HCT116 (cell line): ENCODE measurements at places on chromosomes 5 and 9. TPM values are rescaled to one million over a fixed set of nuclear protein-coding genes. Genes with fewer than 3 reads are reported as not detected.

- no peaks in the 10 kb centered on the region for H3K4me1 ChIP-seq
- H3K27ac ChIP-seq: no peak overlapping the region
- H3K27me3 ChIP-seq: no peaks in the 10 kb centered on the region
- no peak for DNase-seq
- no peaks in the 10 kb centered on the region for H3K36me3 ChIP-seq
Observed at GRCh38 chr9:8845808-8846207, 1046.2 kb upstream of the DMAC1 start.

- H3K4me3 ChIP-seq: no peak overlapping the region
- no peaks in the 10 kb centered on the region for H3K4me1 ChIP-seq
- no peak for DNase-seq
- H3K36me3 ChIP-seq: no peaks in the 10 kb centered on the region
- H3K27me3 ChIP-seq: no peaks in the 10 kb centered on the region
Observed at GRCh38 chr5:122586351-122586750, 188.5 kb upstream of the SNX2 start.

DNA sequence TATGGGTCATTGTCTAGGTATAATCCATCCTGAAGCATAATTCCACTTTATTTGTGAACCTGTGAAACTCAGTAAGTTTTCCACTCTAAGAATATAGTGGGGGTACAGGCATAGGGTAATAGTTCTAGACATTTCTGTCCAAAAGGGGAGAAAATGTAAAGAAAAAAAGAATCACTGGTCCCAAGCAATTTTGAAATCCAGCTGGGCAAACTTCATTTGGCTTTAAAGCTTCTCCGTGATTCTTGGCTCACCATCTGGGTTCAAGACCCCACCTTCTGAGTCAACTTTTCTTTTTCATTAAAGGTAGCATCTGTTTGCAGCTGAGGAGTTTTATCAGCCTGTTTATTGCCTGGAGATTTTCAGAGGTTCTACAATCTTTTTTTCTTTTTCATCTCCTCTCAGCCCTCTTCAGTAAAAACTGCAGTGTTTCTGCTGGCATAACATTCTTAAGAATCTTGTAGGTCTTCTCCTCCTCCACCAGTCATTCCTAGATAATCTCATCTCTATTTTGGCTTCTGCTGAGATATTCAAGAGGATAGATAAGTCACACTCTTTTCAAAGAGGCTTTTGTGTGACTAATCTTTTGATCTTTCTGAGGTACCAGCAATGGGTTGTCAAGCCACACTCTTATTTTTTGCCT, 126.1 kb upstream of the PITX1 start:
- no peak overlapping the region for H3K27ac ChIP-seq
- H3K27me3 ChIP-seq: no peaks in the 10 kb centered on the region
- no peaks in the 10 kb centered on the region for H3K36me3 ChIP-seq
- H3K4me3 ChIP-seq: no peak overlapping the region
- DNase-seq: no peak

- H3K27ac ChIP-seq: no peak overlapping the region
- H3K27me3 ChIP-seq: no peaks in the 10 kb centered on the region
- no peak for DNase-seq
- no peaks in the 10 kb centered on the region for H3K4me1 ChIP-seq
Observed at GRCh38 chr5:140509898-140510297, 37.6 kb upstream of the EIF4EBP3 start.

The CYLC2 gene
- not detected for total RNA-seq

DNA sequence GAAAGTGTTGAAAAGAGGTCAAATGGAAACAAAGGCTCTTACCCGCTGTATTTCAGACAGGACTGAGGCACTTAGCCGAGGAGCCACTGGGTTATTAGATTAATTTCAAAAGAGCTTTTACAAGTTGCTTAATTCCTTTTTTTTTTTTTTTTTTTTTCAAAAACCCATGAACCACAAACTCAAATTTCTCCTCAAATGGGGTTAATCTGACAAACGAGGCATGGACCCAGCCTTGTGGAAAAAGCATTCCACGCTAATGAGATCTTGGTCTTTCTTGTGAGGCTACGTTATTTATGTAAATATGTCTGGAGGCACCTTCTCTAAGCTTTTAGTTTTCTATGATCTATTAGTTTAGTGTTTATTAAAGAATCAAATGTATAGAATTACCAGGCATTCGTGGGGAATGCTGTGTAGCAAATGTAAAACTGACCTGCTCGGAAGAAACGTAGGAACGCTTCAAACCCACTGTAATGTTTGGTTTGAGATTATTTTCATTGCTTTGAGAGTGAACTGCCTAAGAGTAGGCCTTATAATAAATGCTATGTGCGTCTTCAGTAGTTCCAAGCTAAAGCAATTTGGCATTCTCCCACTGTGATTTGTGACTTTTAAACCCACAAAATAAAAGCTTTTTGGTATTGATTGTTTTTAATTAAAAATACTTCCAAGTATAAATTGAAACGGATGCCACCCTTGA, 134.7 kb downstream of the CDH6 start:
- H3K36me3 ChIP-seq: no peaks in the 10 kb centered on the region
- no peak overlapping the region for H3K27ac ChIP-seq

- no peaks in the 10 kb centered on the region for H3K27me3 ChIP-seq
- H3K4me1 ChIP-seq: no peaks in the 10 kb centered on the region
- DNase-seq: no peak
- no peaks in the 10 kb centered on the region for H3K36me3 ChIP-seq
- no peak overlapping the region for H3K4me3 ChIP-seq
Observed at GRCh38 chr9:105391288-105391687, 56.5 kb upstream of the FSD1L start.

The MUSK gene
- total RNA-seq: not detected

The SPTLC1 gene
- total RNA-seq: 81.7 TPM

The ADAMTS19 gene
- total RNA-seq: not detected

- no peaks in the 10 kb centered on the region for H3K27me3 ChIP-seq
- H3K36me3 ChIP-seq: peaks cover 18% of the 10 kb centered on the region
- H3K4me1 ChIP-seq: peaks cover 71% of the 10 kb centered on the region
- H3K27ac ChIP-seq: peak overlapping the region; percentile 86
- H3K4me3 ChIP-seq: no peak overlapping the region
Observed at GRCh38 chr5:74630453-74631066, 10.0 kb downstream of the ENC1 start.

DNA sequence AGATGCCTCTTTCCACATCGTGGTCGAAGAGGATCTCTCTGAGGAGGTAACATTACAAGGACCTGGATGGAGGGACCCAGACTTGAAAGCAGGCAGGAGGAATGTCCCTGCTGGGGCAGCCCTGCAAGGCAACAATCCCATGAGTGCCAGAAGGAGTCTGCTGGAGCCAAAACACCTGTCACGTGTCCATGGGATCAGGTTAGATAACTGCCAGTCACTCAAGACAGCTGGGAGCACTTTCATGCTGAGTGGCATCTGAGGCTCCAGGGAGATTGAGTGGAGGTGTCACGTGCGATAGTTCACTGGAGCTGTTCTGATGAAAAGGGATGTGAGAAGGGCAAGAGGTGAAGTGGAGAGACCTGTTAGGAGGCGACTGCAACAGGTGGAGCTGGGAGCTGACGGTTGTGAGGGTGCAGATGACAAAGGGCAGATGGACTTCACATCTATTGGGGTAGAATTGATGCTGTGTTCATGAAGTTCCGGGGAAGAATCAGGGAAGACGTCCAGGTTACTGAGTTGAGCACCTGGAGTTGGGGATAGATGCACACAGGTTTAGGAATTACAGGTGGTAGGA, 68.4 kb downstream of the ICE1 start:
- peaks cover 7% of the 10 kb centered on the region for H3K4me1 ChIP-seq
- no peak for DNase-seq
- no peak overlapping the region for H3K4me3 ChIP-seq

- H3K27me3 ChIP-seq: no peaks in the 10 kb centered on the region
- H3K27ac ChIP-seq: no peak overlapping the region
- H3K4me1 ChIP-seq: no peaks in the 10 kb centered on the region
Observed at GRCh38 chr5:173729079-173729765, 112.8 kb upstream of the BOD1 start.

GRCh38 chr9:14006386-14007187, 307.4 kb downstream of the NFIB start:
- H3K27ac ChIP-seq: no peak overlapping the region
- DNase-seq: no peak
- no peaks in the 10 kb centered on the region for H3K4me1 ChIP-seq
- H3K4me3 ChIP-seq: no peak overlapping the region

DNA sequence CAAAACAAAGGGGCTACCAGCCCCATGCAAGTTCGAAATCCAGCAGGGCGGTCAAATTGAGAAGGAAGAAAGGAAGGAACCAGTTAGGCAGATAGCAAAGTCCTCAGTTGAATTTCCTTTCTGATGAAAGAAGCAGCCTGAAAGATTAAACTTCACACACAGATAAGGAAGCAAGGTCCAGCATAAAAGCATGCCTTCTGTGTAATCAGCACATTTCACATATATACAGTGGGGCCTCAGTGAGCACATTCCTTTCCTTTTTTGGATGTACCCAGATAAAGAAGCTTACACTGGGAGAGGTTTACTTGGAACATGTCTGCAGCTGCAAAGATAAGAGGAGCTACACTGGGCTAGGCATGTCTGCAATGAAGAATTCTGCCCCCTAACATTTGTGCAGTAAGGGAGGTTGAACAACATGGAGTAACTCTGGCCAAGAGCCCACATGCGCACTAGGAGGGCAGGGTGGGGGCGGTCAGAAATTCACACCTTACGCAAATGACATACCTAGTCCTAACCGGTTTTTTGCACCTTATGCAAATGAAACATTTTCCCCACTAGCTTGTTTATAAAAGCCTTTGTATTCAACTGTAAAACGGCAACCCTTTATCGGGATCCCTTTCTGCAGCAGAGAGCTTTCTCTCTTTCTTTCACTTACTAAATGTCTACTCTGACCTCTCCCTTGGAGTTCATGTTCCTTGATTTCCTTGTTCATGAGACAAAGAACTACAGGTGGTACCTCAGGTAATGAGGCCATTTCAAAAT, 149.7 kb upstream of the FBXL17 start:
- H3K36me3 ChIP-seq: no peaks in the 10 kb centered on the region
- no peak overlapping the region for H3K4me3 ChIP-seq
- no peaks in the 10 kb centered on the region for H3K4me1 ChIP-seq
- H3K27ac ChIP-seq: no peak overlapping the region

DNA sequence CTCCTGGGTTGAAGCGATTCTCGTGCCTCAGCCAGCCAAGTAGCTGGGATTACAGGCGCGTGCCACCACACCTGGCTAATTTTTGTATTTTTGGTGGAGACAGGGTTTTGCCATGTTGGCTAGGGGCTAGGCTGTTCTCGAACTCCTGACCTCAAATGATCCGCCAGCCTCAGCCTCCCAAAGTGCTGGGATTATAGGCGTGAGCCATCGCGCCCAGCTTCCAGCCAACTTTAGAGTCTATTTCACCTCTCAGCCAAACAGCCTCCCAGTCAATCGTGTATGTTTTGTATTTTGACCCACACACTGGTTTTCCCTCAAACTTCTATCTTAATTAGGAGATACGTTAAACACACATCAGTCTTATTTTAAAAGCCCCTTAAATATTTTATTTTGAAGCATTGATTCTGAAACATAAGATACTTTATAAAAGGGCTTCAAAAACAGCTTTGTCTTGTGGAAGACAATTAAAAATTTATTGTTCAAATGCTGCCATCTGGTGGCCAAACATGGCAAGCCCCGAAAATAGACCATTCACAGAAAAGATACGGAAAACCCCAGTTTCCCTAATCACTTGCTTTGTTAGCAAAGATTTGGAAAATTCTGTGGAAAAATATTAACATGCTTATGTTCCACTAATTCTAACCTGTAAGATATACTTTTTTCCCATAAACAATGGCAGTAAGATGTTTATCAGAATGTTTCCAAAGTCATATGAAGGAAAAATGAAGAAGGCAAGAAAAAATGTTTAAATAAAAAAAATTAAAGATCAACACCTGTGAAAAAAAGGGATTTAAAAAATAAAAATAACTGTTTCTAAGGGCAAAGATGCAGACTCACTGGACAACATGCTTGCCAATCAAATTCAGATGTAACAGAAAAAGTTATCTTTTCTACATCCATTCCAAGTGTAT, 33.1 kb downstream of the APTX start:
- H3K36me3 ChIP-seq: peaks cover 5% of the 10 kb centered on the region; the same call in 1 of the 2 replicates
- no peaks in the 10 kb centered on the region for H3K4me1 ChIP-seq
- no peak overlapping the region for H3K4me3 ChIP-seq
- DNase-seq: peak; percentile 6

GRCh38 chr5:123398058-123398733, 25.0 kb downstream of the CEP120 start:
- H3K27ac ChIP-seq: no peak overlapping the region
- H3K36me3 ChIP-seq: no peaks in the 10 kb centered on the region; the same call in 1 of the 2 replicates
- H3K4me1 ChIP-seq: no peaks in the 10 kb centered on the region
- no peaks in the 10 kb centered on the region for H3K27me3 ChIP-seq
- no peak for DNase-seq

DNA sequence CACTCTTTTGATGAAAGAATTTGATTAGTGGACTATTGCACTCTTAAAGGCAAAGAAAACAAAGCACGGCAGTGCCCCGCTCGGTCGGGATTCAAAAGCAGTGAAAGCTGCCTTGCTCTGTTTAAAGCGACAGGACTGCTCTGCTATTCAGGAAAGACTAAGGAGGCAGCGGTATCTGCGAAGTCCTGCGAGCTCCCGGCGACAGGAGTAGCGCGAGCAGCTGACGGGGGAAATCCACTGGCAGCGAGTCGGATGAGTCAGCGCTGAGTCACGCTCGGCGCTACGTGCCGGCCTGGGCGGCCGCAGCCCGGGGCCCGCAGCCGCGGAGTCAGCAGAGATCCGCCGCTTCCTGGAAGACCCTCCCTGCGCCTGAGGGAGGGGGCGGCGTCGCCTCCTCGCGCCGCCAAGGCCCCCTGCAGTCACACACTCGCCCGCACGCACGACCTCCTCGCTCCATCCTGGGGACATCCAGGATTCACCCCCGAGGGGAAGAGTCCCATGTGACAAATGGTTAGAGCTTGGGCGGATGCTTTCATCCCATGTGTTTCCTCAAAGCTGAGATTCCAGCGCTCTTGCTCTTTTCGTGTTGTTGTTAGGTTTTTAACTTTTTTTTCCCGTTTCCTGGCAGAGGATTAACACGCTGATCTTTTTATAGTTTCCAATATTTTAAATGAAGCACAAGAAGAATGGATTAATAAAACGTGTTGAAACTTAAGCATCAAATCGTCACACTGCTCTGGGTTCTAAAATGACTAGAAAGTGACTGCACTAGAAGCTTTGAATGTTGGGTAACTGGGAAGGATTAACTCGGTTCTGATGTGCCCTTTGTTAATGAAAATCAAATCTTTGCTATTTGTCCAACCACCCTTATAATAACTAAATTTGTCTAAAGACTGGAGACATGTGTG, 102.5 kb downstream of the ARRDC3 start:
- no peaks in the 10 kb centered on the region for H3K36me3 ChIP-seq
- H3K27ac ChIP-seq: peak overlapping the region; percentile 84
- H3K27me3 ChIP-seq: no peaks in the 10 kb centered on the region
- H3K4me1 ChIP-seq: peaks cover 28% of the 10 kb centered on the region
- DNase-seq: peak; percentile 92

The NR2F1-AS1 gene
- total RNA-seq: 20.1 TPM

GRCh38 chr5:104538734-104539133, 976.1 kb upstream of the NUDT12 start:
- H3K27ac ChIP-seq: no peak overlapping the region
- no peak for DNase-seq
- no peaks in the 10 kb centered on the region for H3K27me3 ChIP-seq
- H3K36me3 ChIP-seq: no peaks in the 10 kb centered on the region

GRCh38 chr5:103808464-103809106, 246.0 kb upstream of the NUDT12 start:
- peaks cover 5% of the 10 kb centered on the region for H3K4me1 ChIP-seq
- DNase-seq: peak; percentile 61
- no peak overlapping the region for H3K27ac ChIP-seq
- no peak overlapping the region for H3K4me3 ChIP-seq
